ENCODE measurements at places on chromosomes 6 and 20. TPM values are rescaled to one million over a fixed set of nuclear protein-coding genes. Genes with fewer than 3 reads are reported as not detected.

DNA sequence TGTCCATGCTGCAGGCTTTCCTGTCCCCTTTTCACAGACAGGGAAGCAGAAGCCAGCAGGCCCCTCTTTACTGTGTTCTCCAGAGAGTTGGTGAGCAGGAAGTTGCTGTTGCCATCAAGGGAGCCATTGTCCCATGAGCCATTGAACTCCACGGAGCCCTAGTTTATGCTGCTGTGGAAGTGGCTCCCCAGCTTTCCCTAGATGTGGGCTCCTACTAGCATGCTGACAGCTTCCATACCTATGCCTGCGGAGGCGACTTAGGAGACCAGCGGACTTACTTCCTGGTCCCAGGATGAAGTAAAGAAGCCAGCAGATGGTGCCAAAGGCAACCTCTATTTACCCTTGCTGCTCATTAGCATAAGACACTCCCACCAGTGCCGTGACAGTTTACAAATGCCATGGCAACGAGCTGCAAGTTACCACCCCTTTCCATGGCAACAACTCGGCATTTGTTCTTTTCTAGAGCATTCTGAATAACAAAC lies 30.8 kb upstream of the FKBP1A start:
- no peak for DNase-seq

DNA sequence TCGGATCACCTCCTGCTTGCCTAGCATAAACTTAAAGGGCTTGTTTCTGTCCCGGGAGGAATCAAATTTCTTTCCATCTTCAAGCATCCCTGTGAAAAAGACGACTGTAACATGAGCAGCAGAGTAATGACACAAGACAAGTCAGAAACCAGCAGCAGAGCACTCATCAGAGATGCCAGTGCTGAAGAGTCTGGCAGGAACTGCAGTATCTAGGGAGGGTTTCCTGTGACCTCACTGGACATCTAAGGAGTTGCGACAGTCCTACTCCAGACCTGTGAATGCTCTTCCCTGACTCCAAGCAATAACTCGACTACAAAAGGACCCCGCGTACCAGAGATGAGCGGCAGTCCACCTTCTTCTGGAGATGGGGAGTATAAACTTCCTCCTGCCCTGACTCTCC lies 17.3 kb downstream of the FKBP1A start:
- no peak for DNase-seq

DNA sequence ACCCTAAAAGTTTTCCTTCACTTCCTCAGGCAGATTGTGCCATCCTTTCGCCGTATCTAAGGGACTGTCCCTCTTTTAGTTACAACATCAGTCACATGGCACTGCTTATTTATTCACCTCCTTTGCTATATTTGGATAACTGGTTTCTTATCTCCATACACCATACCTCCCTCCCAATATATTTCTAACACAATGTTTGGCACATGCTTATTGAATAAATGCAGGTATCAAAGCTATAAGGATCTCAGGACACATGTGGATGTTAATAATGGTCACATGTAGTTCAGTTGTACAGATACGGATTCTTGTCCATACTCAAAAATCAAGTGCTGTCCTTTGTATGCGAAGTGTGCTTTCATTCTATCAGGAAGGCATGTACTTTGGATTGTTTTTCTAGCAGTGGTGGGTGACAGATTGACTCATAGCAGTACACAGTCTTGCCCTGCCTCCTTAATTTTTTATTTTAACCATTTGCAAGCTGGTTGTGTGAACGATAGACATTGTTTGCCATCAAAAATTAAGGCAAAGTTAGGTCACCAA lies 407.1 kb upstream of the RUNX2 start:
- no peak for DNase-seq

- no peak for DNase-seq
These were observed 192.0 kb downstream of the LRFN2 start for GRCh38 chr6:40395066-40395697.

DNA sequence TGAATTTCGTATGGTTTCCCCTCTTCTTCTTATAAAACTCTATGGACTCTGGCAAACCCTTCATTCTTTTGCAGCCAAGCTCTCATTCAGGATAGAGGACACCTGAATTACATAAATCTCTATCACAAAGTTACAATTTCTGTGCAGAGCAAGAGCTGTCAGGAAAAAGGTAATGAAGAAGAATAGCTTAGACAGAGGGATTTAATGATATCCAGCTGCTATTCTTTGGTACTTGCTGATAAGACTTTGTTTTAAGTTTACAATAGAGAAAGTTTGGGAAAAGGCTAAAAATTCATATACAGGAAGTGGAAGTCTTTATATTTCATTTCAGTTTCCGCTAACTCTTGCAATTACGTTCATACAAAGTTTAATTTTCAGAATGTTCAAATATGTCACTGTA lies 227.0 kb downstream of the FOXC1 start:
- DNase-seq = no peak

- no peak for DNase-seq
These were observed 435.3 kb downstream of the CDKAL1 start for GRCh38 chr6:20969551-20969950.

DNA sequence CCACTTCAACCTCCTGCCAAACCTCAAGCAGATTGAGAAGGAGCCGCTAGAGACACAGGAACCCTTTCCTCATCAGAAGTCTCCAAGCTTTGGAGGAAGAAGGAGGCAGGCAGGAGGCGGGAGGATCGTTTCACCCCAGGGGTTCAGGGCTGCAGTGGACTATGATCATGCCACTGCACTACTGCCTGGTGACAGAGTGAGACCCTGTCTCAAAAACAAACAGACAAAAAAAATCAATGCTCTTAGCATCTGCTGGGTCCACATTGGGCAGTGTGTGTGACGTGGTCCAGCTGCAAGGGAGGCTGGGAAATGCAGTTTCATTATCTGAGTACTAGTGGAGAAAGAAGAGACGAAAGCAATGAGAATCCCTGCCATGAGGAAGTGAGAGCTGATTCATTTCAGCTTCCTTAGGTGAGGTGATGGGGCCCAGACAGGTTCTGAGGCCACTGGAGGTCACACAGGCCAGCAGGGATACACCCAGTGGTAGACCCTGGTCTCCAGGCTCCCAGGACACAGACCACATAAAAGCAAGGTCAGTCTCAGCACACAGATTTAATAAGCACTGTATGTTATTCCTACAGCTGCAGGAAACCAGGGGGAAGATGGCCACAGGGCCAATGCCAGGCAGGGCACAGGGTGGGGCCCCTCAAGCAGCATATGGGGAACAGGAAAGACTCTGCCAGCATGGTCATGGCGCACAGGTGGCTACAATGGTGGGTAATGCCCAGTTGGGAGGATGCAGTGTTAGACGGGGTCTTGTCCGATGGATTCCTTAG lies 4.3 kb downstream of the GFRA4 start:
- no peak for DNase-seq

DNA sequence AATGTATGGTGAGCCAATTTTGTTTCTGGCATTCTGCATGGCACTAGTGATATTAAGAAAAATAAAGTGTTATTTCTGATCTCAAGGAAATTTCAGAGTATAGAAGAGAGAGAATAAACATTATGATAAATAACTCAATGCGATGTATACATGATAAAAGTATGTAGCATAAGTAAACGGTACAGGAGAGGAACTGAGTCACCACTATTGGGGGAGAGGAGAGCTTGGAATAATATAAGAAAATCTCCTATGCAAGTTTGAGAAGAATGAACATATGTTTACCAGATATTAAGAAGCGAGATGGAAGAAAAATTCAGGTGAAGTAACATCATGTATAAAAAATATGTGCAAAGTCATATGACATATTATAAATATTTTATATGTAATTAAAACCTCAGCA lies 1230.3 kb upstream of the CITED2 start:
- DNase-seq = no peak

DNA sequence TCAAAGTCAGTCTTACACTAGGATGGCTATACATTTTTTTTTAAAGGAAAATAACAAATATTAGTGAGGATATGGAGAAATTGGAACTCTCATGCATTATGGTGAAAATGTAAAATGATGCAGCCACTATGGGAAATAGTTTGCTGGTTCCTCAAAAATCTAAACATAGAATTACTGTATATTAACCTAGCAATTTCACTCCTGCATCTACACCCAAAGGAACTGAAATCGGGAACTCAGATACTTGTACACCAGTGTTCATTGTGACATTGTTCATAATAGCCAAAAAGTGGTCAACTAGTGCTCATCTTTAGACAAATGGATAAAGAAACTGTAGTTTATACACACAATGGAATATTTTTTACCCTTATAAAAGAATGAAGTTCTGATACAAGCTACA lies 110.7 kb downstream of the UTRN start:
- no peak for DNase-seq

DNA sequence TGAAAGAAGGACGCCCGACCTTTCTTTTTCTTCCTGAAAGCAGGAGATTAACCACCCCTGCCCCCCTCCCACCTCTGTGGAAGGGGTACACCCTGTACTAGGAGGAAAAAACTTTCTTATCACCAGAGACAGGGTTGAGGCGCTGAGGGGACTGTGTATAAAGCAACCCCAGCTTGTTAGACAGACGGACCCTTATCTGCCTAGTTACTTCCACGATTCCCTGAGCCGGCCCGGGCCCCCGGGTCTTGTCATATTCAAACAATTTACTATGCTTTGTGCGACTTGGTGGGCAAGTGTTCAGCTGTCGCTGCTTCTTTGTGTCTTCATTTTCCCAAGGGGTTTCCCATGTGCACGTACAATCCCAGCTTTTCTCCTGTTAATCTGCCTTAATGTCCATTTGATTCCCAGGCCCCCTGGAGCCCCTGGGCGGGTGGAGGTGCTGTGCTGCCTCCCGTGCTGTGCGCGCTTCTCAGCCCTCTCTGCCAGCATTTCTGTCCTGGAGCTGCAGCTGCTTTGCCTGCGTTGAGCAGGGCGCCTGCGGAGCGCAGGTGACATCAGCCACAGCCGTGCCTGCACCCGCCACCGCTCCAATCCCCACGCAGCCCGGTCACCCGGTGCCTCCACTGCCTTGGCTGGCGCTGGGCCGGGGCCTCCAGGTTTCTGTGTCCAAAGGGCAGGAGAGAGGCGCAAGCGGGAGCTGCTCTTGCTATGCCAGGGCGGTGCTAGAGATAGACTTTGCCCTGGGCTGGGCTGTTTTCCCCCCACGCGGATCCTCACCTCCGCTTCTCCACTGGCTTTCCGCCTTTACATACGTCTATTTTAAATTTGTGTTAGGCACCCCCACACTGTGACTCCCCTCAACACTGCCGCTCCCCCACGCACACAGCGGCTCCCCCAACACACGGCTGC lies 96.2 kb downstream of the TTLL2 start:
- peak; percentile 34 for DNase-seq

DNA sequence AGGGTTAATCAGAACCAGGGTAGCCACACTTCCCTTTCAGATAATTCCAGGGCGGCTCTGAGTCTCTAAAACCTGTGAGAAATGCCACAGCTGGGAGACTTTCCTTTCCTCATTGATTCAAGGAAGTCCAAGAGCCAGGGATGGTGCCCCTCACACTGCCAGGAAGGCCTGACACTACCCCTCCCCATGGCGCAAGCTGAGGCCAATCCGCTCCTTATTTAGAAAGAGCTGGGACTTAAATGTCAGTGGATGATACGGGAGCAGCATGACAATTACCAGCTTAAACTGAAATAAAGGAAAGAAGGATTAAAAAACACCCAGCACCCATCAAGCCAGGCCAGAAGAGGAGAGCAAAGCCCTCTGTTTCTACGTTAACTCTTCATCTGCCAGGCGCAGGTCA lies 244.4 kb downstream of the LRFN2 start:
- DNase-seq = no peak

DNA sequence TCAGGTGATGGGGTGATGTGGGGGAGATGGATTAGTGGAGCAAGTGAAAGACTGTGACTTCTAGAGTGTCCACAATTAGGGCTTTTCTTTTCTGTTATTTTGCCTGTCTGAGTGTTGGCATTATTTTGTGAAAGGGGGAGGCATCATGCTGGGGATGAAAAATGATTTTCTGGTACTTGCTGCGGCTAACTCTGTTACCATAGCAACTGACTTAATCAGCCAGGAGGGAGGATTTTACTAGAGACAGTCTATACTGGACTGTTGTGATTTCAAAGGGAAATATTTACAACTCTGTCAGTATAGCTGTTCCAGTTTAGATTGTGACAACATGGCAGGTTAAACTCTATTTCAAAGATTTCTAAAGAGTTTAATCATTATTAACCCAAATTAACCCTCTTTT lies 30.4 kb upstream of the MRAP2 start:
- no peak for DNase-seq

GRCh38 chr6:122736616-122737015 lies 42.9 kb upstream of the FABP7 start:
- DNase-seq = no peak

DNA sequence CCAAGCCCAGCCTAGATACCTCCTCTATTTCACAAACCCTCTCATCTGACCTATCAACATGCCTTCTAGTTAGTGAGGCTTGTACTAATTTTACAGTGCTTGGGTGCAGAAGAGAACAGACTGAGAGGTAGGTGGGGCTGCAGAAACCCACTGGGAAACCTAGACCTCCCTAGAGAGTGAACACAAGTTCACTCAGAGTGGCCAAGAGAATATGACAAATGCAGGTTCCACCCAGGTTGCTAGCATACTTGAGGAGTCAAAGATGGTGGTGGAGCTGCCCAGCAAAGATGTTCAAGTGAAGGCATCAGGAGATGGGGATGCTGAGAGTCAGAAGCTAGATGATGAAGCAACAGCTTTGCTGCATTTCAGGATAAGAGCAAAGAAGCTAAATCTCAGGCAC lies 337.0 kb downstream of the PTPRT start:
- no peak for DNase-seq

- DNase-seq = no peak
These were observed 9.9 kb downstream of the SERAC1 start for GRCh38 chr6:158158123-158158522.

DNA sequence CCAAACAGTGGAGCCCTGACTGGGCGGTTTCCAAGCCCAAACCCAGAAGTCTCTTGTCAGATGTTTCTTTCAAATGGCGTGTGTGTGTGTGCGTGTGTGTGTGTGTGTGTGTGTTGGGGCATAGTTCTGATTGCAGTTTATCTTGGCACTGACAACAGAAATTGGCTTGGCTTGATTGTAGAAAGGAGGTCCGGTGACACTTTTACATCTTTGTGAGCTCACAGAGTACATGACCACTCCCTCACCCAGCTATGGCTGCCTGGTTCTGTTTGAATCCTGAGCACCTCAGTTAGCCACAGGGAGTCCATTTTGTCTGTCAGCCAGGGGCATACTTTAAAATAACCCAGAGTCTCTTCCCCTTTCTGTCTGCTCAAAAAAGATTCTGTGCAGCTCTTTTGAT lies 276.3 kb downstream of the CD83 start:
- DNase-seq = no peak

- DNase-seq = no peak
These were observed 107.1 kb downstream of the ZDHHC14 start for GRCh38 chr6:157488058-157488457.

The CALHM6 gene
- 3.1 TPM for total RNA-seq

The ASIP gene
- total RNA-seq = not detected

The FOXC1 gene
- 13.5 TPM for total RNA-seq

The OXT gene
- total RNA-seq = not detected

The BEND6 gene
- 5.9 TPM for total RNA-seq

The PARD6B gene
- total RNA-seq = 5.9 TPM

The DEFB124 gene
- total RNA-seq = not detected
